CD4-positive, alpha-beta T cell treated with Interleukin-17A for 1 hour (primary cell): ENCODE measurements at places on chromosomes 2 and 18.

DNA sequence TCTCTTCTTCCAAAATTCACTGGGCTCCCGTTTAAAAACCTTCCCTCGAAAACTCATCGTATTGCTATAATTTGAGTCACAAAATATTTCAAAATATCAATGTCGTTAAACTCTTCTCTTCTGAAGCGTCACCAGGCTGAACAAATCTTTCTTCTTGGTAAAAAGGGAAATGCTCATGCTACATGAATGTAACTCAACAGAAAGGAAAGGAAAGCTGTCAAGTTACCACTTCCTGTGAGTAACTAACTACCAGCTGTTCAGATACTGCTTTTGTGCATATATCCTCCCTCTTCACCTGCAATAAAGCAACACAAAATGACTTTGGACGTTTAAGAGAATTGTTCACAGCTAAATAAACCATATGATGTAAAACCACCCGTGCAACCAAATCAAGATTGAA is 95.4 kb downstream of the DOCK10 start:
- DNase-seq: peak; percentile 73

DNA sequence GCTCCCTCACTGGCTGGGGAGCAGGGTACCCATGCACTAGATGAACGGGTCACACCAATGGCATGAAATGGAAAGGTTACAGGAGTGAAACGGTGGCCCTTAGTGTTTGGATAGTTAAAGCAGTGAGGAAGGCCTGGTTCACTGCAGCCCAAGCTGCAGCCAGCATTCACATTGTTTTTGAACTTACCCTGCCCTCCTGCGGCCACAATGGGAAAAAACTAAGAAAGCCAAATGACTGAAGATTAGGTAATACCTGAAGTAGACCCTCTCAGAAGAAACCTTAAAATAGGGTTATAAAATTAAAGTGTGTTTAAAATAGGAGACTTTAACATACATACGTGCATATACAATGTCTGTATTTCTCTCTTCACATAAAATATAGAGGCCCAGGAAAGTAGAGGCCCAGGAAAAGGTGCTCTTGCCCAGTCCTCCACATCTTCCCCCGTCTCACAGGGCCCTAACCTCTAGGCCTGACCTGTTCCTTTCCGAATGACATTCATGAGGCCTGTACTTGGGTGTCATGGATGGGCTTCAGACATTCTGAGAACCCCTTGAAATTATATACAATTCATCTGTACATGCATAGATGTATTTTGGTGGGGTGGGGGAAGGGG is 33.3 kb downstream of the DOK1 start:
- peak; percentile 78 for DNase-seq

- no peak for DNase-seq
Measured at GRCh38 chr2:75560022-75560767, 544 bp downstream of the EVA1A start.

DNA sequence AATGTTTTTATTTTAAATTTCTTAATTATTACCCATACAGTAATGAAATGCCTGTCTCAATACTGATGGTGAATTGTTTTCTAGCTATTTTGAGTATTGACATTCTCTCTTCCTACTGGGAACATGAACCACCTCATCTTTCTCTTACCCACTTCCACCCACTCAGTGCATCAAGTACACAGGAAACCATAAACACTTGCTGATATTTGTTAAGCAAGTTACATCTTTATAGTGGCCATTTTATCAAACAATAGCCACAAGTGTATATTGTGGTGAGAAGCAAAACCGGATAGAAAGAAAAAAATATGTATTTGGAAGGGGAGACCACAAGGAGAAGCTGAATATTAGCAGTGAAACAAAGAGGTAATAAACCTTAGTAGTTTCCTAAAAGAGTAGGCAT is 368.1 kb upstream of the HNRNPA3 start:
- peak; percentile 14 for DNase-seq

DNA sequence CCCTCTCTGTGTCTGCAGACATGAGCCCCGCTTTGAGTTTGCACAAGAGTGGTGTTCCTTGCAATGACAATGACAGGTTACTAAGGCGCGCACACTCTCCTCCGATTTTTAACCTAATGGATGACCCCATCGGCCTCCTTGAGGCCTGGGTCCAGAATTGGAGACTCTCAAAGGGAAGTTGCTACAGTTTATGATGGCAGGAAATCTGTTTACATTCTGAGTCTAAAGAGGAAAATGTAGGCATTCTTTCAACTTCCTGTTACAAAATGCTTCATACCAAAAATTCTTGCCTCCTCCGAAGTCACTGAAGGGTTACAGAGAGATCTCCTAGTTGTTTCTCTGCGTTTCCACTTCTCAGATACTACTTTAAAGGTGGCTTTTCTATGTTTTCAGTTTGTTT is 225.3 kb upstream of the AGAP1 start:
- DNase-seq: no peak

GRCh38 chr2:57843158-57843557 is 203.4 kb upstream of the VRK2 start:
- DNase-seq: no peak

GRCh38 chr2:84807063-84807485 is 73.8 kb downstream of the TRABD2A start:
- DNase-seq: no peak

DNA sequence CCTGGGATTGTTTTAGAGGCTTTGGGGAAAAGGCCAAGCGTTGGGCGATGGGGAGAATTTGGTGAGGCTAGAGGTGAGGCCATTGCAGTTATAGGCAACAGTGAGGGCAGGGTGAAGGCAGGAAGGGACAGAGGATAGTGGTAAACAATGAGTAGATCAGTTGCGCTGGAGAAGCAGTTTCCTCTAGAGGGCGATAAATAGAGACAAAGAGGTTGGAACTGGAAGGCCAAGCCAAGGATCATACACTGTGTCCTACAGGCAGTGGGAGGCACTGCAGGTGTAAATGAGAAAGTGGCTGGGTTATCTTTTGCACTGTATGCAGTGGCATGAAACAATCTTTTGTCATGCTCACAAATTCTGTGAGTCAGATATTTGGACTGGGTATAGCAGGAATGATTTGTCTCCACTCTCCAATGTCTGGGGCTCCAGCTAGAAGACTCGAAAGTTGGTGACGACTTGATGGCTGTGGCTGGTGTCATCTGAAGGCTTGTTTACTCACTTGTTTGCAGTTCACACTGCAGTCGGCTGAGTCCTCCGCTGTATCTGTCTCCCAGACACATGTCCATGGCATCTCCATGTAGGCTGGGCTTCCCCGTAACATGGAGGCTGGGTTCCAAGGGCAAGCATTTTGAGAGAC is 82.1 kb downstream of the TNP1 start:
- peak; percentile 13 for DNase-seq
